Thymus (tissue), 14 donors: ENCODE measurements at places on chromosomes 3 and 15. TPM values are rescaled to one million over a fixed set of nuclear protein-coding genes. Genes with fewer than 3 reads are reported as not detected.

Gene SUSD5
- polyA plus RNA-seq, result 2.5 TPM

Gene PPCDC
- 20.9 TPM for polyA plus RNA-seq

Gene CDV3
- 166 TPM for polyA plus RNA-seq

Gene CSK
- 94.4 TPM for polyA plus RNA-seq

Gene GNAT1
- polyA plus RNA-seq, result 0.05 TPM

Gene GOLGA8M
- 0.21 TPM for polyA plus RNA-seq

Gene STRA6
- polyA plus RNA-seq, result 0.68 TPM

Gene BTLA
- polyA plus RNA-seq, result 13.2 TPM

DNA sequence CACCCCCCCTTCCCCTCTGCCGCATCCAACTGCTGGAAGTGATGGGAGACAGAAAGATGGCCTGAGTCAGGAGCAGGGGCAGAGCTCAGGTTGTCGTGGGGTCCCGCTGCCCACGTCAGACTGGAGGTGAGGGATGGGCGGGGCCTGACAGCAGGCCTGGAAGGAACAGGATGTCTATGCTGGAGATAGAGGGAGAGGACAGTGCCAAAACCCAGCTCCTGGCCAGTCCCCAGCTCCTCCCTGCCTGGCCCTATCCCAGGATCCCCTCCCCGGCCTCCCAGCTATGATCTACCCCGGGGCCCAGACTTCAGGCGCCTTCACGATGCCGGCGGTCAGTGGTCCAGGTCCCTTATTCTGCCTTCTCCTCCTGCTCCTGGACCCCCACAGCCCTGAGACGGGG is at the start of gene LMAN1L:
LMAN1L (plus strand) TSS at position 303 of the 400 bp plus-strand sequence; CDS start at position 323, 20 bp downstream.
- H3K36me3 ChIP-seq, result no peaks in the 10 kb centered on the region
- no peak within 1 kb of the TSS for H3K27ac ChIP-seq
- DNase-seq, result no peak
- peaks cover 4% of the 10 kb centered on the region for H3K27me3 ChIP-seq
- no peak within 1 kb of the TSS for H3K4me3 ChIP-seq
- H3K4me1 ChIP-seq, result no peaks in the 10 kb centered on the region

DNA sequence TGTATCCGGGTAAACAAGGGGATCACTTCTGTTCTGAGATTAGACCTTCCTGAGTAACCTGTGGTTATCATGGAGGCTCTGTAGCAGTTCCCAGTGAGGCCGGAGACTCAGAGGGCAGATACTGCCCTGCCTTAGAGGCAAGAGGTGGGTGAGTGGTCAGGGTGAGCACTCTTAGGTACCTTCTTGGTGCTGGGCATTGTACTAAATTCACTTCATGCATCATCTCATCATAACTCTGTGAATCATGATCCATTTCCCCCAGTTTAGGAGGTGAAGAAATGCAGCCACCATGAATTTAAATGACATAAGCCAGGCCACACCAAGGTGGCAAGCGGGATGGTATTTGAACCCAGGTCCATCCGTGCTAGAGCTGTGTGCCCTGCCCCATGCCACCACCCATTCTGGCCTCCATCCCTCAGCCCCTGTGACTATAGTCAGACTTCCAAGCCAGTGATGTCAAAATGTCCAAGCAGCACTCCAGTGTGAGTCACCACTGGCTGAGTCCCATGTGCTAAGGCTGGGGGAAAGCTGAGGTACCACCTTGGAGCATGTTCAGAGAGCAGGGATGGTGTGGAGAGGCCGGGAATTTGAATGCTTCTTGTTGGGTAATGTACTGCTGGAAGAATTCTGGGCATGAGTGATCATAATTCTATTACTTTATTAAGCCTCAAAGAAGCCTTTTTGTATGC is 88.8 kb downstream of the EPHB1 start:
- H3K27ac ChIP-seq, result no peak overlapping the region
- no peaks in the 10 kb centered on the region for H3K27me3 ChIP-seq
- no peak overlapping the region for H3K4me3 ChIP-seq
- H3K4me1 ChIP-seq, result no peaks in the 10 kb centered on the region
- H3K36me3 ChIP-seq, result no peaks in the 10 kb centered on the region
- DNase-seq, result no peak

DNA sequence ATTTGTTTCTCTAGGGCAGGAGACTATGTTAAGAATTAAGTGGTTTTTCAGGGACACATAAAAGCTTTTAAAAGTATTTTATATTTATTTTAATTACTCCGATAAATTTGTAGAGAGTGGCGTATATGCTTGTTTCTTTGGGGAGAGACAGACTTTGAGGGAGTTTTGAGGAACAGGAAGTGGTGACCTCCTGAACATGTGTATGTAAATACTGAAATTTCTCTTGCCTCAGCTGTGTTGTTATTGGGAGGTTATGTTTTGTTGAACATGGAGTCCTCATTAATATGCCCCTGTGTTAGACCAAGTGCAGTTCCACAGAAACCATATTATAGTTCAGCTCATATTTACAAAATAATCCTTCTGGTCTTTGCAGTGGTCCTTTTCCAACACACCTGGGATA is 41.8 kb upstream of the UTS2B start:
- H3K27me3 ChIP-seq, result no peaks in the 10 kb centered on the region
- no peak overlapping the region for H3K27ac ChIP-seq
- no peak for DNase-seq
- H3K36me3 ChIP-seq, result peaks cover 4% of the 10 kb centered on the region

DNA sequence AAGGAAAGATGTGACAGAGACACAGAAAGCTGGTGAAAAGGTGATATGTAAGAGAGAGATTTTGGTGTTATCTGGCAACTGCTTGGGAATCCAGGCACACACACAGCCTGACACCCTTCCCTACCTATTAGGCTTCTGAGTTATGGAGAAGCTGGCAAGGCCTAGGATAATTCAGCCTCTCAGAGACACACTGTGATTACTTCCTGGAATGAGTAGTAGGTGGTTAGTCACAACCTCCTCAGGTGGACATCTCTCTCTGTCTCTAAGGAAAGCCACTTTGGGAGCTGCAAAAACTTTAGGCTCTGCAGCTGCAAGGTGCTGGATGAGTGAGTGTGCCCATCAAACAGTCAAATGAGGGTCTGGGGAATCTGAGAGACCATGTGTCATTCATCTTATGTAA is 201.9 kb downstream of the PDCD6IP start:
- H3K36me3 ChIP-seq, result no peaks in the 10 kb centered on the region
- H3K27ac ChIP-seq, result no peak overlapping the region
- DNase-seq, result no peak
- no peak overlapping the region for H3K4me3 ChIP-seq
- no peaks in the 10 kb centered on the region for H3K27me3 ChIP-seq

DNA sequence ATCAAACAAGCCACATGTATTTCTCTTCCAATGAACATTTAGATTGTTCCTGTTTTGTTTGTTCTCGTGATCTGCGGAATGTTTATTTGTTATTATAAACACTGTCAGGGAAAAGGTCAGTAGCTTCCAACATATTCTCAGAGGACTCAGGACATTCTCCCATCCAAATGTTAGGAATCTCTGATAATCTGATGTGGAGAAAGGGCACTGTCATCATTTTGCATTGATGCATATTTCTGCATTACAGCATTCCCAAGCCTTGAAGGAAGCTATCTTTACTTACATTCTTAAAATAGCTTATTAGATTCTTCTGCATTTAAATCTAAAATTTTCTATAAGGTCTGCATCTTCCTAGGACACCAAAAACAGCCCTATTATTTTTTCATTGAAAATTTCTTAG is 10.3 kb downstream of the MYO1E start:
- H3K4me1 ChIP-seq, result no peaks in the 10 kb centered on the region
- no peaks in the 10 kb centered on the region for H3K36me3 ChIP-seq
- H3K27me3 ChIP-seq, result no peaks in the 10 kb centered on the region
- no peak for DNase-seq

GRCh38 chr3:107204121-107204520 is 173.1 kb upstream of the CCDC54 start:
- H3K4me1 ChIP-seq, result no peaks in the 10 kb centered on the region
- no peak overlapping the region for H3K4me3 ChIP-seq
- no peaks in the 10 kb centered on the region for H3K36me3 ChIP-seq
- no peaks in the 10 kb centered on the region for H3K27me3 ChIP-seq
- DNase-seq, result no peak
- no peak overlapping the region for H3K27ac ChIP-seq

DNA sequence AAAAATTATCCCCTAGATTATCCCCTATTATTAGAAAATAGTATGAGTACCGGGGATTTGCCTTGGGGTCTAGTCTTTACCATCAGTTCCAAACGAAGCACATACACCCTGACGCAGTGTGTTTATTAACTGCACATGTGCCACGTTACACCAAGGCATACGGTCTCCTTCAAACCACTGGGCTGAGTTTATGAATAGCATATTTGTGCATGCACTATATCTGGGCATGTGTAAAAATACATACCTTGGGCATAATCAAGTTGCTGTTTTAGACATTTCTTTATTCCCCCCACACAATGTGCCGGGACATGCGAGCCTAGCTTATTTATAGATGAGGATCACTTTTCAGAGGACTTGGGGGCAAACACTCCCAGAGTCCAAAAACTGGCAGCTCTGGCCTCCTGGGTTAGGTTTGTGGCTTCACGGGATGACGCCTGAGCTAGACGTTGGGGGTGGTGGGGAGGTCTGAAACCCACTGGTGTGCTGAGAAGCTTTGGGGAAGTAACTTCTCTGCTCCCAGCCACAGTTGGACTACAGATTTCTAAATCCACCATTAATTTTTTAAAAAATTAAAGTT is 16.2 kb downstream of the IGDCC4 start:
- no peak overlapping the region for H3K27ac ChIP-seq
- DNase-seq, result no peak
- H3K4me3 ChIP-seq, result no peak overlapping the region
- peaks cover 4% of the 10 kb centered on the region for H3K4me1 ChIP-seq
- no peaks in the 10 kb centered on the region for H3K27me3 ChIP-seq

- peaks cover 3% of the 10 kb centered on the region for H3K27me3 ChIP-seq
- no peak overlapping the region for H3K4me3 ChIP-seq
- H3K4me1 ChIP-seq, result peaks cover 9% of the 10 kb centered on the region
- no peak overlapping the region for H3K27ac ChIP-seq
Observed at GRCh38 chr3:194367992-194368841, 1.3 kb downstream of the LRRC15 start.

DNA sequence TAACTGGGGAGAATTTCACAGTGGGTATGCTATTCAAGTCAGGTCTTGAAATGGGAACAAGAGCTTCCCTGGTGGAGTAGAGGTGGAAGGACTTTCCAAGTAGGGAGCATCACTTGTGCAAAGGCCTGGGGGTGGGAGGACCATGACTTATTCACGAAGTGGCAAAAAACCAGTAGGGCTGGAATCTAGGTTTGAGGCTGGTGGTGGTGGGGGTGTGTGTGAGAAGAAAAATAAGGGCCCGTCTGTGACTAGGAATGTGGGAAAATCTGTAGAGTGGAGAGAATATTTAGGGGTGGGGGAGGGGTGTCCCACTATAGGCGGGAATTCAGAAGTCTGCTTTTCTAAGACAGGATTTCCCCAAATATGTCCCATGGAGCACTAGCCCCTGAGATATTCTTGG is 271.9 kb upstream of the TBL1XR1 start:
- no peak for DNase-seq
- no peak overlapping the region for H3K4me3 ChIP-seq
- H3K27ac ChIP-seq, result no peak overlapping the region
- no peaks in the 10 kb centered on the region for H3K36me3 ChIP-seq
- no peaks in the 10 kb centered on the region for H3K27me3 ChIP-seq
- H3K4me1 ChIP-seq, result no peaks in the 10 kb centered on the region

GRCh38 chr3:144011251-144011799 is 39.7 kb downstream of the DIPK2A start:
- no peak overlapping the region for H3K27ac ChIP-seq
- no peaks in the 10 kb centered on the region for H3K27me3 ChIP-seq
- H3K4me3 ChIP-seq, result no peak overlapping the region
- H3K4me1 ChIP-seq, result no peaks in the 10 kb centered on the region
- no peaks in the 10 kb centered on the region for H3K36me3 ChIP-seq
- DNase-seq, result no peak

DNA sequence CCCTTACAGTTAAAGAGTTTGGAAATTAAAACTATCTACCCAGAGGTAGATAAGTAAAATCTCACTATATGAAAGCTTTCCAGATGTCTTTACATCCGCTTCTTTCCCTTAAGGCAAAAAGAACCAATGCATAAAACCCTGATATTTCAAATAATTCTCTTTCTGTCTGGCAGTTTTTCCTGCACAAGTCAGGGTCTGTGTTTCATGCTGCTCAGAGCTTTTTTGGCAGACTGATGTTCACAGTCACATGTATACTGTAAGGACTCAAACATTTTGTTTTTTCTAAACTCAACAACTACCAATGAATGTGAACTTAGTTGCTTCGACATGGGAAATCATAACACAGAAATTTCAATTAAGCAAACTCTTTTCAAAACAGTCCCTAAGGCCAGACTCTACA is 988.4 kb downstream of the EPHA3 start:
- DNase-seq, result no peak
- no peak overlapping the region for H3K27ac ChIP-seq
- no peaks in the 10 kb centered on the region for H3K4me1 ChIP-seq
- no peak overlapping the region for H3K4me3 ChIP-seq
- no peaks in the 10 kb centered on the region for H3K27me3 ChIP-seq
- H3K36me3 ChIP-seq, result no peaks in the 10 kb centered on the region

DNA sequence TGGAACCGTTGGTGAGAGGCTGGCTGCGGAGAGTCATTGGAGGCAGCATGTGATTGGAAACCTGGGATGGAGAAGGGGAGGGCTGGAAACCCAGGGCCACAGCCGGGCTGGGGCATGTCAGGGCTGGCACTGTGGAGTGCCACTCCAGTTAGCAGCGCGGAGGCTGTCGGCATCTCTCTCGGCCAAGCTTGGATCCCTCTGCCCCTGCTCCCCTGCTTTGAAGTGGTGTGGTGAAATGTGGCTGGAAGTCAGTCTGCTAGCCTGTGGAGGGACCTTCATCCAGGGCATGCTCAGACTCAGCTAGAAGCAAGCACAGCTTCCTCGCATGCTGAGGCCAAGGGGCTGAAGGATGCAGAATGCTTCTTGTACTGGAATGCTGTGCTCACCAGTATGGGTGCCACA is 13.5 kb downstream of the SLCO3A1 start:
- H3K4me1 ChIP-seq, result peaks cover 3% of the 10 kb centered on the region
- H3K27ac ChIP-seq, result peak overlapping the region; percentile 13
- no peak for DNase-seq
- no peaks in the 10 kb centered on the region for H3K36me3 ChIP-seq
- no peak overlapping the region for H3K4me3 ChIP-seq

GRCh38 chr3:46930166-46930944 is 46.2 kb downstream of the CCDC12 start:
- peak overlapping the region; percentile 34 for H3K27ac ChIP-seq
- H3K27me3 ChIP-seq, result no peaks in the 10 kb centered on the region
- H3K4me3 ChIP-seq, result no peak overlapping the region
- H3K36me3 ChIP-seq, result peaks cover 58% of the 10 kb centered on the region

DNA sequence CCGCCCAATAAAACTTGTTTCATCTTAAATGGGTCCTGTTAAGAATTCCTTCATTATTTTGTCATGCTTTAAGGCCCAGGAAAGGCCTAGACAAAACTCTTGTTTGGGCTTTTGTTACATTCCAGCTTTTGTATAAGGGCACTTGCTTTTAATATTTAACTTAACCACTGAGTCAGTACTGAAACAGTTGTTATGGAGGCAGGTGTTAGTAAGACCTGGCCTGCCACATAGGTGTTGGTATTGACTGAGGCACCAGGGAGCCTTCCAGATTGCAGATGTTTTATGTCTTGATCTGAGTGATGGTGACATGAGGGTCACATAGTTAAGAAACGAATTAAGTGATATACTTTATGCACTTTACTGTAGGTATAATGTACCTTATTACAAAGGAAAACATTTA is 274.9 kb upstream of the TGFBR2 start:
- H3K27me3 ChIP-seq, result no peaks in the 10 kb centered on the region
- DNase-seq, result no peak
- no peak overlapping the region for H3K4me3 ChIP-seq
- no peaks in the 10 kb centered on the region for H3K36me3 ChIP-seq
- no peaks in the 10 kb centered on the region for H3K4me1 ChIP-seq

GRCh38 chr15:41018534-41018933 is 65.3 kb downstream of the CHAC1 start:
- H3K27me3 ChIP-seq, result no peaks in the 10 kb centered on the region
- peaks cover 25% of the 10 kb centered on the region for H3K36me3 ChIP-seq
- no peaks in the 10 kb centered on the region for H3K4me1 ChIP-seq
- DNase-seq, result peak; percentile 20
- no peak overlapping the region for H3K27ac ChIP-seq
